ENCODE measurements at places on chromosomes 13 and 19. TPM values are rescaled to one million over a fixed set of nuclear protein-coding genes. Genes with fewer than 3 reads are reported as not detected.

GRCh38 chr19:3178973-3179738 lies 587 bp downstream of the S1PR4 start:
- DNase-seq = peak; percentile 37

DNA sequence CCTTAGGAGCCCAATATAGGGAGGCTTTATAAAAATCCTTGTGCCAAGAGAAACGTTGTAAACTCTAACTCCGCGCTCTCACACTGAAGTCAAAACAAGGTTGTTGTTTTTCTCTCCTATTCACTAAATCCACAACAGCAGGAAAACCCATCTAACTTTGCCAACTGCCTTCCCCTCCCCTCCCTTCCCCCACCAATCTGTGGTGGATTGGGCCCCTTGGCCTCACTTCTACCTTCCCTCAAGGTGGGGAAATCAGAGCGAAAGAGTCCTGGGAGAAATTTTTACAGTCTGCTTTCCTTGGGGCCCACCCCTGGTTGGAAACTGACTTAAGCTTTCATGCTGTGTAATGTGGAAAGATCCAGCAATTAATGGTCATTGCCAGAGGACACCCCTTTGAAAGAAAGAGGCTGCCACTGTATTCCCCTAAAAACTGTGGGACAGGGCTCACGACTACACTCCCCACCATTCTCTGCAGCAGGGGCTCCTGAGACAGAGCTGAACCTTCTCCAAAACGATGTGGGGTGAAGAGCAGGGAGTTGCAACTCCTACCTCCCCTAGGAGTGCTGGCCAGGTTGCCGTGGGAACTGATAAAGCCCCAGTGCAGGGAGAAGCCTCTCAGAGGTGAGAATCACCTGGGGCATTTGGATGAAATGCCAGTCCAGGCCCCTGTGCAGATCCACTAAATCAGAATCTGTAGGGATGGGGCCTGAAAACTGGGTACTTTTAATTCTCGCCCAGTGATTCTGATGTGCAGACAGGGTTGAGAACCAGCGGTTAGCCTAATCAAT lies 1.1 kb downstream of the DHRS12 start:
- DNase-seq = no peak

DNA sequence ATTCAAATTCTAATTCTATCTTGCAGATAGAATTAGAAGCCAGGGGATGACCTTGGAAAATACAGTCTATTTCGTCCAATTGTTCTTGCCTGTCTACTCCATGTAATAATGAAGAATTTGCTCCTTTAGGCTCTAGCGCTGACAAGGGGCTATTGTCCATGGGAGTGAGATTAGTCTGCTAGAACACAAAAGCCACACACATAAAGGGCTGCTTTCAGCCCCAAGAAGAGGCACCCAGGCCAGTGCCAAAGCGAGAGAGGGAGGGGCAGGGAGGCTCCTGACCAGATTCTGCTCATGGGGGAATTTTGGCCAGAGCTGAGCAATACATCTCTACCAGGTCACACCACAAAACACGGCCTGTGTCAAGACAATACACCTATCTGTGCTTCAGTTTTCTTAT lies 1306.9 kb downstream of the UQCRFS1 start:
- DNase-seq = no peak

- no peak for DNase-seq
Measured at GRCh38 chr13:48401480-48401879, 11.4 kb downstream of the LPAR6 start.

DNA sequence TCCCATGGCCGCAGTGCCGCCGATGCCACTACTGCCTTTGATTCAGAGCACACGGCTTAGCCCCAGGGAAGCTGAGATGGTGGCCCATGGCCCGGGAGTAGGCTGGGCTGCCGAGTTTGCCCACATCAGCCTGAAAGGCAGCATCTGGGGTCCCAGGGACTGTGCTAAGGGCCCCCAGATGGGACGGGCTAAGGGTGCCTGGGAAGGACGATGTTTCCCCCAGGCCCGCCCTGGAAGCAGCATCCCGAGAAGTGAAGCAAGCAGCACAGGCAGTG lies 22.5 kb downstream of the MAP2K2 start:
- no peak for DNase-seq

- no peak for DNase-seq
Measured at GRCh38 chr19:711254-711653, 2.5 kb downstream of the PALM start.

DNA sequence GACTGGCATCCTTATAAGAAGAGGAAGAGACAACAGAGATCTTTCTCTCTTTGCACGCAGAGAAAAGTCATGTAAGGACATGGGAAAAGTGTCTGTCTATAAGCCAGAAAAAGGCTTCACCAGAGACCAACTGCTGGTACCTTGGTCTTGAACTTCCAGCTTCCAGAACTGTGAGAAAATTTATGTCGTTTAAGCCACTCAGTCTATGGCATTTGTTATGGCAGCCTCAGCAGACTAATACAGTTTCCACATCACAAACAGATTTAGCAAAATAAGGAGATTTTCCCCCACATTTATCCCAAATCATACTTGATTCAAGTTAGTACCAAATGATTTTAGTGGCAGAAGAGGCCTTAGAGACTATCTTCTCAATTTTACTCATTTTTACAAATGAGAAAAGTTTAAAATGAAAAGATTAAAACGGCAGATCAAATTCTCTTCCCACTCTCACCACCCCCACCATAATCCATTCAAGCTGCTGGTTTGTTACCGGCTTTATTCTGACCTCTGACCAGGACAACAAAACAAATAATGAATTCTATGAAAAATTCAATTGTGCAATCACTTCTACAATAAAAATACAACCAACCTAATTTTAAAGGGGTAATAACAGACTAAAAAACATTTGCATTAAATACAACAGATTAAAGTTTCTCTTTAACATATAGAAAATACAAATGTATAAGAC lies 316.3 kb downstream of the TBC1D4 start:
- DNase-seq = no peak

- peak; percentile 54 for DNase-seq
Measured at GRCh38 chr19:3343619-3344502, 22.5 kb upstream of the NFIC start.

DNA sequence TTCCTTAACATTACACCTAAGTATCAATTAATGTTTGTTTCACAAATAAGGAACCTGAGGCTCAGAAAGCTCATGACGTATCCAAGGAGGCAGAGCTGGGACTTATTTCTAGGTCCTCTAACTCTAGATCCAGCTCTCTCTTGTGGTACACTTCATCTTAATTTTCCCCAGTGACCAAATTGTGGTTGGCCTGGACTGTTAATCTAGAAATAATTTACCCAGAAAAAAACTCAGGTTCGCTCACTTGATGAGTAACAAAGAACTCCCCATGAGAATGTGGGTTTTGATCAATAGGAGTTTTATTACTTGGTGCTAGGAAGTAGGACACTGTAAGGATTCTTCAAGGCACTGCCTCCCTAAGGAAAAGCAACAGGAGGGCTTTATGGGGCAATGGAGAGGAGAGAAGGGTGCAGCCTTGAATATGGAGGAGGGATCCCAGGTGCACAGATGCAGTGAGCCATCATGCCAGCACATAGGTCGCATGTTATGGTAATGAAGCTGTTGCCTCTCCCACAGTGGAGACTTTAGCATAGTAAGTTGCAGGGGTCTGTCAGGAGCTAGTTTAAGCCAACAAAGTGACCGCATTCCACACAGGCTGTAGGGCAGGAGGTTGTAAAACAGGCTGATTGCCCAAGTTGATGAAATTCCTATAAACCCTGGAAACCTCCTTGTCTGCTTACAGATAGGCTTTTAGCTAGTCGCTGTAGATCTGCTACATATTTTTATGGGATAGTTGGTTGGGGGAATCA lies 14.7 kb downstream of the RAP2A start:
- no peak for DNase-seq

GRCh38 chr13:90640976-90641375 lies 706.5 kb upstream of the MIR17HG start:
- no peak for DNase-seq

DNA sequence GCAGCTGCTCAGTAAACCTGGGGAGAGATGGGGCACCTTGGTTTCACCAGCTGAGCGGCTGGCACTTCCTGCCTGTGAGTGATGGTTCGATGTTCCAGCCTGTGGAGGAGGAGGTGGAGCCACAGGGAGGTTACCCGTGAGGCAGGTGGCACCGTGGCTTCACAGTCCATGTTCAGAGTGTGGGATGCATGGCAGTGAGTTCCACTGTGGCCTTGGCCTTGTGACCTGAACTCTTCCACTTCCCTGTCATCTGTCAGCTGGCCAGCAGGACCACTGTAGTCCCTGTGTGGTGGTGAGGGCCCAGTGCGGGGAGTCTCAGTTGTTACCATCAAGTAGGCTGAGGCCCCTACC lies 16.9 kb downstream of the SMARCA4 start:
- DNase-seq = no peak

DNA sequence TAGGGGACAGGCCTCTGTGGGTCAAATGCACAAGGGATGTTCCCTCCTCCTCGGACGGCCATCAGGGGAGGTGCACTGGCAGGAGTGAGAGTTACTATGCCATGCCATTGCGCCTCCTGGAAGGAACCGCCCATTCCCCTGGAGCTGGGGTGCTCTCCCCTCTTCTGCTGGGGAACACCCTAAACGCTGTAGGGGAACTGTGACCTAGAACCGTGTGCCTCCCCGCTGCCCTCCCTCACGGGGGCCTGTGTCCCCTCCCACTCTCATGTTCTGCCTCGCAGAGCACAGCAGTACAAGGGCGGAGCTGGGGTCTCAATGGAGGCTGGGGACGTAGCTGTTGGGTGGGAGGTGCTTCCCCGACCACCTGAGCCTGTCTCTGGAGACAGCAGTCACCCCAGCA lies 17.2 kb upstream of the CRTC1 start:
- no peak for DNase-seq

DNA sequence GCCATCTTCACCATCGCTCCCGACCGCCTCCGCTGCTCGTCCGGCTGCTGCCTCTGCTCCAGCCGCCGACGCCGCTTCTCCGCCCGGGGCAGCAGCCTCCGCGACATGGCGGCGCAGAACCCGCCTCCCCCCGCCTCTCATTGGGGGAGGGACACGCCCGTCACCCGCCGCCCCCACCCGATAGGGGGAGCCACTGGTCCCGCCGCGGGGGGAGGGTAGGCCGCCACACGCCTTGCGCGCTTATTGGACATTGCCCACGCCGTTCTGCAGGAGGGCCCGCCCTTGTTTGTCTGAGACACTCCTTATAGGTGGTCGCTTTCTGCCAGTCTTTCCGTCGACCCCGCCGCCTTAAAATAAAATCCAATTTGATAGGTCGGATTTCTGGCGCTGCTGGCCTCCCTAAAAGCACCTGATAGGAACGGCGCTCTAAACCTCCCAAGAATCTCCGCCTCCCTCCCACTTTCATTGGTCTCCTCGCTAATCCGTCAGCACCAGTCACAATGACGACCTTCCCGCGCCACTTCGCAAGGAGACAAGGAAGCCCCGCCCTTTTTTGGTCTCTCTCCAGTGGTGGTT lies at the start of gene HNRNPL:
TSS of gene HNRNPL (minus strand) at position 127 of the 576 bp plus-strand sequence. CDS start at position 107, 20 bp downstream.
- peak; percentile 99 for DNase-seq

DNA sequence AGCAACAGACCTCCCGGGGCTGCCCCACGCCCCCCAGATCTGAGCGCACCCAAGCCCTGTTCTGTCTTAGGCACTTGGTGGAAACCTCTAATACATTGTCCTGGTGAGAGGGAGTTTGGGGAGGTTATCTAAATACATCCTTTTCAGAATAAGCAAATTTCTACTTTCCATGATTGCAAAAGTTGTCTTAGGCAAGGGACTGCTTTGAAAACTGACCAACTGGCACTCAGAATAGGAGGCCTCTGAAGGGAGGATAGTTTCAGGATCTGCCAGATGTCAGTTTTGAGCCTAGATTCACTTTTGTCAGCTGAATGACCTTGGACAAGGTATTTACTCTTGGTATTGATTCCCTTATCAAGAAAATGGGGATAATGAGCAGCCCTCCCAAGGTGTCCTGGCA lies 11.8 kb downstream of the SERP2 start:
- no peak for DNase-seq

- no peak for DNase-seq
Measured at GRCh38 chr13:74765955-74766354, 631.8 kb upstream of the KLF12 start.

GRCh38 chr13:40784540-40784939 lies 4.9 kb upstream of the SLC25A15 start:
- DNase-seq = no peak

DNA sequence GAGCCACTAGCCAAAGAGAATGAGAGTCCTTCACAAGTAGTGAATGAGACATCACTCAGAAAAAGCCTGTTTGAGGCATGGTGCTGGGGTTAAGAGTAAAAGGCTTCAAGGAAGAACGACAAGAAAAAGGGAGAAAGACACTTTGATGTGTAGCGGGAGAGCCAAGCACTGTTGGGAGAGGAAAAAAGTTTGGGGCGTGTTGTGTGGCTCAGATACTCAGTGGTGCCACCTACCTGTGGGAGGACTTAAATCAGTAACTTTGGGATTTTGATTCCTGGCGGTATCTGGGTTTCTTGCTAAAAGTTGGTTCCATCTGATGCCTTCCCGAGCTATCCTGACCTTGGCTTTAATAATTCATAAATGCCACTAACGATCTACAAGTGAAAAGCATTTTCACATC lies 12.3 kb downstream of the ELSPBP1 start:
- no peak for DNase-seq

DNA sequence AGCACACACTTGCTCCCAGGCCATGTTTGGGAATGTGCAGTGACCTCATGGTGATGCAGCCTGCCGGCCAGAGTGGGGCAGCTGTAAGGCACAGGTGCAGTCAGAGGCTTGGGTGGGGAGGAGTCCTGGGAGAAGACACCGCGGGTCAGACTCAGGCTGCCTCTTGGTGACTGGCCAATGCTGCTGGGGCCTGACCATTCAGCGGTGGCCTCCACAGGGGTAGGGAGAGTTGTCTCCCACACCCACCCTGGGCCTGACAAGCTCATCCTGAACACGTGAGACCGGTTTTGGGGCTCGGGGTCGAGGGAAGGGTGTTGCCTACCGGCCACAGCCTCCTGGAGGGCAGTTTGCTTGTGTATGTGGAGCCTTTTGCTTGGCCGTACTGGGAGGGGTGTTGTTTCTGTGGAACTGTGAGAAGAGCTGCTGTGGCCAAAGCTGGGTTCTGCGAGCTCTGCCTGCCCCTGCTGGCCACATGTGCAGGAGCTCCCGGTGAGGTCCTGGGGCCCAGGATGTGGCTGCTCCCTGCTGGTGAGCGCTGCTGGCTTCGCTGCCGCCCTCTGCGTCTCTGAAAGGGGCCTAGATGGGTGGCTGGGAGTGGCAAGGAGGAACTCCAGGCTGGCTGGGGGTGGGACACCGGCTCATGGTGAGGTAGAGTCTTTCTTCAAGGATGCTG lies 22.1 kb downstream of the UPF1 start:
- no peak for DNase-seq

LGALS4 gene
- 2.3 TPM for total RNA-seq

TYROBP gene
- 1.3 TPM for total RNA-seq

MAMSTR gene
- total RNA-seq = 0.89 TPM

LHB gene
- not detected for total RNA-seq

MEX3D gene
- 6.4 TPM for total RNA-seq

ZNF880 gene
- total RNA-seq = 12.8 TPM

TEX101 gene
- not detected for total RNA-seq

DIRAS1 gene
- 0.55 TPM for total RNA-seq

ADPRHL1 gene
- 1.4 TPM for total RNA-seq

LILRB1 gene
- total RNA-seq = 0.38 TPM
